ENCODE measurements at places on chromosomes 1 and 21.

- peak; percentile 61 for DNase-seq
These were observed 9.6 kb downstream of the ENSA start for GRCh38 chr1:150619576-150620509.

DNA sequence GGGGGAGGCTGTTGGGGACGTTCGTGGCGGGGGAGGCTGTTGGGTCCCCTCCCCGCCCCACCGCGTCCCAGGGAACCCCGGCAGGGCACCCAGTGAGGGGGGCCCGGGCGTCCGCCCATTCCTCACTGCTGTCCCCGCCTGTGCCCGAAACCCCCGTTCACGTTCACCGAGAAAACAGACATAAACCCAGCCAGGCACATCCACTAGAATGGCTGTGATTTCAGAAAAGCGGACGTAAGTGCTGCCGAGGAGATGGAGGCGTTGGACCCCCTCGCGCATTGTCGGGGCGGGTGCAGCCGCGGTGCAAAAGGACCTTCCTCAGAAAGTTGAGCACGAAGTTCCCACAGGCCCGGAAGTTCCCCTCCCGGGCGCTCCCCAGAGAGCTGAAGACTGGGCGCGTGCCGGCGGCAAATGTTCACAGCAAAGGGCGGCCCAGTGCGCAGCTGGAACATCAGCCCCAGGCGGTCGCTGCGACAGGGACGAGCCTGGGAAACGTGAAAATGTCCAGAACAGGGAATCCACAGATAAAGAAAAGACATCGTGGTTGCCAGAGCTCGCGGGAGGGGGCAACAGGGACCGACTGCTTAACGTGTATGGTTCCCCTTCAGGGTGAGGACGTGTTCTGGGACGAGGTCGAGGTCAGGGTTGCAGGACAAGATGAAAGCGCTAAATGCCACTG lies 18.5 kb upstream of the SAMD11 start:
- no peak for DNase-seq

DNA sequence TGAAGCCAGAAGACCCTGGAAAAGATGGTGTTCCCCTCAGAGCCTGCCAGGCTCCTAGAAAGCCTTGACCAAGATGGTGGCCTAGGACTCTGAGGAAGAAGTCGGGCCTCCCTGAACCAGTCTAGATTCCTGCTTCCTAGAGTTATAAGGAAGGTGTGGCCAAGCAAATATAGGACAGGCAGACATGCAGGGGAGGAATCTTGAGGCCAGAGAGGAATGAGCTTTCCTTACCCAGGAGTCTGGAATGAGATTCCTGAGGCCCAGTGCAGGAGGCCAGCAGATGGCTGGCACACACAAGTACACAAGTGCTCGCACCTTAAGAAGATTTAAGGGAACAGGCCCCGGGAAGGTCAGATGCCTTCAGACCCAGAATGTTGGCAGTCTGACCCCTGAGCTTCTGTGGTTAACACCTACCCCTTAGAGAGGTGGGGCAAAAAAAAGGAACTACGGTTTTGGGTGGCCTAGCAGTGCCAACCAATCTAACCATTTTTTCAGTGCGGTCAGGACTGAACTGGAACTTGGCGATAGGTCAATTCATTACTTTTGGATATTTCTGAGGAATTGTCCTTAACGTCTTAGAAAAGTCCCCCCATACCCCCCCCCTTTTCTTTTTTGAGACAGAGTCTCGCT lies 73.3 kb downstream of the MDM4 start:
- DNase-seq, result no peak

- no peak for DNase-seq
These were observed 8.3 kb downstream of the GFI1 start for GRCh38 chr1:92478393-92478792.

- peak; percentile 79 for DNase-seq
These were observed at the start of gene MX2 for GRCh38 chr21:41361786-41362604. TSS of gene MX2 (plus strand) at chr21:41362027. CDS start at chr21:41376907, 14,880 bp downstream.

DNA sequence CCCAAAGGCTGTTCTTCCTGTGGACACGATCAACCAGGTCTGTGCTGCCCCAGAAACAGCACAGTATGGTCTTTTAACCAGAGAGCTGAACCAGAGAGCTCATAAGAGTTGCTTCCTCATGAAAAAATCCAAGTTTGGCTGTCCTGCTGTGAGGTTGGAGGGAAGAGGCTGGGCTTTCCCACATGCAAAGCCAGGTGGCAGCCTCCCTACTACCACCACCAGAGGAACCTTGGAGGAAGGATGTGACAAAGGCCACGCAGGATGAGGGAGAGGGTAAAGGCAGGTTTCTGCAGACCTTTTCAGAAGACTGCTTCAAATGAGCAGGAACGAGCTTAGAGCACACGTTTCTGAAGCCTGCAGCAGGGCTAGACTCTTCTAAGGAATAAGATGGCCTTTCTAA lies 27.1 kb downstream of the FAM78B start:
- DNase-seq, result no peak

DNA sequence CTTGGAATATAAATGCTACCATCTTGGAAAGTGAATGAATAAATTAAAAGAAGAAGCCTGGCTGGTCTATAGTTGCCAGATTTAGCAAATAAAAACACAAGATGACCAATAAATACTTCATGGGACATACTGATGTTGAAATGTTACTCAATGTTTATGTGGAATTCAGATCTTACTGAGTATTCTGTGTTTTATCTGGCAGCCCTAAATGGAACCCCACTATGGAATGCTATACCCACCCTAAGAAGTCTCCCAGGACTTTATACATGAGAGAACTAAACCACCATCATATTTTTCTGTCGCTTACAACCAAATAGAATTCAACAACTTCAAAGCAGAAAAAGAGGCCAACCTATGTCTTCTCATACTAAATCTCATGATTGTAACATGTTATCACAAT lies 177.6 kb upstream of the HMCN1 start:
- no peak for DNase-seq

GRCh38 chr1:202154766-202155477 lies 5.5 kb downstream of the PTPN7 start:
- DNase-seq, result peak; percentile 24

DNA sequence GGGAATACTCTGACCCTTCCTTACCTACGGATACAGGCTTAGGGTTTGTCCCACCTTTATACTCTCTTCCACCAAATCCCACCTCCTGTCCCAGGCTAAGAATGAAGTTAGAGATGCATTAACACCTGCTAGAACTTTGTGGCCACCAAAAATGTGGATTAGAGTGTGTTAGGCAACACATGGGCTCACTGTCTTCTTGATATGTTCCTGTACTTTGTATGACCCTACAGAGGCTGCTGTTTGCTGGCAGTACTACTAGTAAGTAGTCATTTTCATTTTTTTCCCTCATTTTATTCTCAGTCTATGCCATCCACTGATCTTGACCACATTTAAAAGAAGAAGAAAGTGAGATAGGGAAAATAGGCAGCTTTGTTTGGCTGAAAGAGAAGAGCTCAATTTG lies 21.0 kb upstream of the TMEM39B start:
- no peak for DNase-seq

DNA sequence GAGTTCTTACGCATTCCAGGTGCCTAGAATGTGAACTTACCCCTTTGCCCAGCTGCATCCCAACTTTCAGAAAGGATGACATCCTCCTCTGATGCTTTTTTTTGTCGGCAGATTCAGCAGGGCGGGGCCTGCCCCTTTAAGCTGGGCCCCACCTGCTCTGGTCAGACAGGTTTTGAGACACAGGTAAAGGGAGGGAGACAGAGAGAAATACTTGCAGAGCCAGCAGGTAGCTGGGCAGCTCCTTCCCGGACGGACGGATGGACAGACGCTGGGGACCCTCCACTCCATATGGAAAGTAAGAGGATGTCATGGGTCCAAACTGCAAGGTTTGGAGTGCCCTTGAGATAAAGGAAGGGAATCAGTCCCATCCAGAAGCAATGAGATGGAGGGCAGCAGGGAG lies at the start of gene TMEM79:
TMEM79 (plus strand) TSS at position 214 of the 400 bp plus-strand sequence. CDS start 902 bp downstream, outside the sequence.
- DNase-seq, result no peak

- no peak for DNase-seq
These were observed 420.9 kb downstream of the SMYD3 start for GRCh38 chr1:246086191-246086590.

All from AG09309 (cell line).